ENCODE measurements at places on chromosomes 7 and 10.

GRCh38 chr7:15508258-15508657 lies 53.6 kb downstream of the AGMO start:
- peak; percentile 8 for DNase-seq

- no peak for DNase-seq
Measured at GRCh38 chr7:18792871-18793595, 297.5 kb downstream of the HDAC9 start.

- peak; percentile 34 for DNase-seq
Measured at GRCh38 chr10:21953585-21954057, 49.9 kb downstream of the DNAJC1 start.

- DNase-seq = no peak
Measured at GRCh38 chr7:48832303-48832845, 92.0 kb upstream of the CDC14C start.

GRCh38 chr7:36278620-36279172 lies 111.0 kb upstream of the ANLN start:
- peak; percentile 93 for DNase-seq

DNA sequence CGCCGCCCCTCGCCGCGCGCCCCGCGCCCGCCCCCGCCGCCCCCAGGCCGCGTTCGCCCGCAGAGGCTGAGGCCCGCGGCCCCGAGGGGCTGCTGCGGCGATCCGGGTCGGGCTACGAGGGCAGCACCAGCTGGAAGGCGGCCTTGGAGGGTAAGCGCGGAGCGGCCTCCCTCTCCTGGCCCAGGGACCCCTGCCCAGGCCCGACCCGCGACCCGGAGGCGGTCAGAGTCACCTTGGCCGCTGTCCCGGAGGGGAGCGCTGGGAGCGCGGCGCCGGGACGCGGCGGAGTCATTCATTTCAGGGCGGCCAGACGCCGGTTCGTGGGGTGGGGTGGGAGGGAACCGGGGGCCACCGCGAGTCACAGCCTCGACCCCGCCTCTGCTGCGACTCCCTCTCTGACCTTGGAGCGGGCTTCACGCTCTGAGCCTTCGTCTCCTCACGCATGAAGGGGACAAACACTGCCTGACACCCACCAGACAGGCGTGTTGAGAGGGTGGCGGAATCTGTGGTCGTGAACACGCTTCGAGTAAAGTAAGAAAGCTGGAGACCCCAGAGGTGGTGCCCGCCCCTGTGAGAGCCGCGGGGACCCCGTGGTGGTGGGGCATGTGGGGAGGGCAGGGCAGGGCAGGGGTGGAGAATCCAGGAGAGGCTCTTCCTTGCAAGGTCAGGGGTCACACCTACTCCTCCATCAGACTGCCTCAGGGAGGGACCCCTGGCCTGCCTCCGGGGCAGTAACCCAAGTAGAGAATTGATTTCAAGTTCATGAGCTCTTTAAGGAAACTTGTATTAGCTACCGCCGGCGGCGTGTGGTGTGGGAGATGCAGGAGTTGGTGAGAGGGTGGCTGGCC lies 707 bp downstream of the CLEC2L start:
- no peak for DNase-seq

GRCh38 chr7:29043576-29043975 lies 85.4 kb upstream of the TRIL start:
- DNase-seq = no peak

DNA sequence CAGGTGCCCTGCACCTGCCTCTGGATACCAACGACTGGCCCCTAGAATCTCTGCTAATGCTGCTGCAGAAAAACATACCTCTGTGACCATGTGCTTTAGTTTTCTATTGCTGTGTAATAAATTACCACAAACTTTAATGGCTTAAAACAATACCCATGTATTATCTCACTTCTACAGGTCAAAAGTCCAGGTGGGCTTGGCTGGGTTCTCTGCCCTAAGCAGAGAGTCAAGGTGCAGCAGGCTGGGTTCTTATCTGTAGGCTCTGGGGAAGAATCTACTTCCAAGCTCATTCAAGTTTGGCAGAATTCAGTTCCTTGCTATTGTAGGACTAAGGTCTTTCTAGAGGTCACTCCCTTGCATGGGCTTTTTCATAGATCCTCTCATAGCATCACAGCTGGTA lies 52.3 kb downstream of the CCDC71L start:
- no peak for DNase-seq

DNA sequence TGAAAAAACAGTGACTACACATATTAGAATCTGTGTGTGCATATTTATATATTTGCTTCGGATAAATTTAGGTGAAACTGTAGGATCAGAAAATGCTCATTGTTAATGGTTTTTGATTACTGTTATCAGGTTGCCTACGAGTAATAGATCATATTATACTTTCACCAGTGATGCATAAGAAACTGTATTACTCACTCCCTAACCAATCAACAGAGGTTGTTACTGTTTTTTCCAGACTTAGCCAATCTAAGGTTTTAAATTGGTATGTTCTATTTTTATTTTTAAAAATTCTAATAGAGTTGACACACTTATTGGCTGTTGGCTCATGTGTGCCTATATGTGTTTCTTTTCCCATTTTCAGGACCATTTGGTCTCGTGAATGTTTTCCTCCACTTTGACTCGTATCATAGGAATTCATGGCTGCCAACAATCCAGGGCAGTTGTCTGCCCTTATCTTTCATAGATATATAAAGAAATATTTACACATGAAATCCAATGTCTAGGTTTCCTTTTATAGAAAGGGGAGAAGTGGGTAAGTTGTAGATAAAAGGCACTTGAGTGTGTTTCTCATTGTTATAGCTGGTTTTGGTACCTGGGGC lies 59.2 kb downstream of the ANLN start:
- no peak for DNase-seq

GRCh38 chr10:28459453-28460144 lies 73.3 kb upstream of the WAC start:
- DNase-seq = no peak

DNA sequence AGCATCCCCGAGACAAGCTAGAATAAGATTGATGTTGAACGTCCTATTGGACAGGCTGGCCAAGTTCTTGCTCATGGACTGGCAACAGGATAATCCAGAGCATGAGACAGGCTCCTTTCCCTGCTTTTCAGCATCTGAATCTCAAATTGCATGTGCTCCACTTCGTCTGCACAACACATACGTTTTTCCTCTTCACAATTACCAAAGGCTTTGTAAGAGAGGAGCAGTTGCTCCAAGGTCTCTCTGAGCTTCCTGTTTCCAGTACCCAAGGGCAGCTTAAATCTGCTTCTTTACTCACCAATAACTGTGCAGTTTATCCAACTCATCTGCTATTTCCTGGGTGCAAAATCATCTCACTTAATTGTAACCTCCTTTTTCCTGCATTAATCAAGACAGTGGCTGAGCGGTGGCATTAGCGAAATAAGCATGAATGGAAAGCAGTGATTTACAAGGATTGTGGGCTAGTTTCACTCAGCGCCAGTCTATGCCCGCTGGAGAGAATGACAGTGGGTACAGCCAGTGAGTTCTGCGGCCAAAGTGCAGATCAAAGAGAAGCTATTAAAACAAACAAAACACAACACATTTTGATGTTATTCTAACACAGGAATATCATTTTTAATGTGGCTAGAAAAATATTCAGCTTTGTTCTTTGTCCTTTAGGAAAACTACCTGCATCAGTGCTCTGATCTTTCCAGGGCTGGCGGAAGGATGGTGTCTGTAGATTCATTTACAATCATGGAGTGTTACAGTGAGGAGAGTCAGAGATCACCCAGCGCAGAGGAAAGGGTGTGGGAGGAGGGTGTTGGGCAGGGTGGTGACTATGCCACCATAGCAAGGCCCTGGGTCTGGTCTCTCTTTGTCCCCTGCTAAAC lies 79.8 kb downstream of the CHN2 start:
- peak; percentile 44 for DNase-seq

GRCh38 chr10:34547291-34547690 lies 267.8 kb downstream of the PARD3 start:
- peak; percentile 86 for DNase-seq

- DNase-seq = no peak
Measured at GRCh38 chr7:71301167-71301566, 169.2 kb downstream of the GALNT17 start.

DNA sequence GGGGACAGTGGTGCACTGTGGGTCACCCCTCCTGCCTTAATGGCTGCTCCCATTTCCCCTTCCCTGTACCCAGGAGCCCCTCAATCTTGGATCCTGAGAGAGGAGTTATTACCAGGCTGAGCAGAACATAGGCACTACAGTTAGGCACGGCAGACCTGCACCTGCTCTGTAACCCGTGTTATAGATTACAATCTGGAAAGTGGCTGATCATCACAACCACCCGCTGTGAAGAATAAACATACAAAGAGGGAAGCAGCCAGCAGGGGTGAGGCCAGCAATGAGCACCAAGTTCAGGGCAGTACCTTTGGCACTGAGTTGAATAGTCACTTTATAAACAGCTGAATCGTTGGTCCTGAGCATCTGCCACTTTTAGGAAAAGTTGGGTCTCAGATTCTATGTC lies 1.7 kb downstream of the CDHR1 start:
- DNase-seq = no peak

- no peak for DNase-seq
Measured at GRCh38 chr7:49320083-49320482, 395.7 kb downstream of the CDC14C start.

GRCh38 chr10:100130831-100131230 lies 49.2 kb upstream of the CPN1 start:
- DNase-seq = no peak

- no peak for DNase-seq
Measured at GRCh38 chr7:35658606-35659201, 36.2 kb downstream of the HERPUD2 start.

DNA sequence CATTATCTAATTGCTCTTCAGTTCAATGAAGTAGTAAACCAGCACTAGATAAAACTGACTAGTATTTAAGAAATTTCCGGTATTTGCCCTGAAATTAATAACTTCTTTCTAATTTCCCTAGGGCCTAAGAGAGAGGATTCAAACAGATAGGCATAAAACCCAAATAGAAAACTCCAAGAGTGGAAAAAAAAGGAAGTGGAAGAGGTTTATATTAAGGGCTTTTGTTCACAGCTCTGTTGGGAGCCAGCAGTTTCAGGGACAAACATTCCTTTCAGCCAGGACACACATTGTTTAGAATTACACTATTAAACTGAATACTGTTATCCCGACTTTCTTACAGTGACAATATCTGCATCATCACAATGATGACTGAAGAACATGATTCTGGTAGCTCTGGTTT lies 3.6 kb downstream of the ODAD2 start:
- DNase-seq = no peak

DNA sequence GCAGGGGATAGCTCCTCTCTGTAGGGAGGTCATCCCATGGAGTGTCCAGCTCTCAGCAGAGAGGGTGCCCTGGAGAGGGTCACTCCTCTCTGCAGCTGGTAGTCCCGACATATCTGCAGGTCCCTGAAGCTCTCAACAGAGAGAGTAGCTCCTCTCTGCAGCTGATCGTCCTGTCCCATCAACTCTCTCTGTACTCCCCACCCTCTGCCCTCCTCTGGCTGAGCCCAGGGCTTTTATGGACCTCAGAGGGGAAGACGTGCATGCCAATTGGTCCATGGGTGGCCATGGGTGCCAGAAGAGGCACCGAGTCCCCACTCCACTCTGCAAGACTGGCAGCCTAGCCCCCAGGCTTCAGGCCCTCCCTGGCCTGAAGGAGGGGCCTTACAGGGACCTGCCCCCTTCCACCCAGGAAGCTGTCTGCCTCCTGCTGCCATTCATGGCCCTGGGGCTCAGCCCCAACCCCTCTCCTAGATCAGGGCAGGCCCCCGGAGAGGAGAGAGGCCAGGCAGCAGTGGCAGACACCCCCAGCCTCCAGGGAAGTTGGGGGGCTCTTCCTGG lies 9.0 kb upstream of the BLVRA start:
- no peak for DNase-seq

GRCh38 chr10:62744136-62744535 lies 60.4 kb upstream of the ADO start:
- no peak for DNase-seq

GRCh38 chr7:23285657-23286646 lies 13.2 kb upstream of the MALSU1 start:
- DNase-seq = no peak

DNA sequence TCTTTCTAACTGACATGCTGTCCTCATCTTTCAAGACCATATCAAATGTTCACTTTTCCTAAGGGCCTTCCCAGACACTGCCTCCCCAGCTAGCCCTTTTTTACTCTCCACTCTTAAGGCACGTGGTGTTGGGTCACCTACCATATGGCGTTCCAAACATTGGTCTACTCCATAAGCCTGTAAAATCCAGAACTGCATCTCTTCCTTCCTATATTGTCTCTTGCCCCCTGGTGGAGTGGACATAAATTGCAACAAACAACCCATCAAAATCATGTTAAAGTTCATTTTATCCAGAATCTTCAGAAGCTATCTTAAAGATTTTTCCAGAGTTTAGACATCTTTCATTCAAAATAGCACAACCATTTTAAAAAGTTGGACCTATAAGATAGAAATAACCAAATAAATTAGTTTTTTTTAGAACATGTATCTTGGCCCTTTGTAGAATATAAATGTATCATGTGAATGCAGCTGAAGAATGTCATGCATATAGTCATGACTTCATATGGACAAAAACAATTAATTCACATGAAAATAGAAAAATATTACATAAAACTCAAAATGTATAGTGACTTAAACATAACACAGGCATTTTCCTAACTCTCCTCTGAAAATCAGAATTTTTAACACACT lies 180.6 kb upstream of the CHRM2 start:
- no peak for DNase-seq

DNA sequence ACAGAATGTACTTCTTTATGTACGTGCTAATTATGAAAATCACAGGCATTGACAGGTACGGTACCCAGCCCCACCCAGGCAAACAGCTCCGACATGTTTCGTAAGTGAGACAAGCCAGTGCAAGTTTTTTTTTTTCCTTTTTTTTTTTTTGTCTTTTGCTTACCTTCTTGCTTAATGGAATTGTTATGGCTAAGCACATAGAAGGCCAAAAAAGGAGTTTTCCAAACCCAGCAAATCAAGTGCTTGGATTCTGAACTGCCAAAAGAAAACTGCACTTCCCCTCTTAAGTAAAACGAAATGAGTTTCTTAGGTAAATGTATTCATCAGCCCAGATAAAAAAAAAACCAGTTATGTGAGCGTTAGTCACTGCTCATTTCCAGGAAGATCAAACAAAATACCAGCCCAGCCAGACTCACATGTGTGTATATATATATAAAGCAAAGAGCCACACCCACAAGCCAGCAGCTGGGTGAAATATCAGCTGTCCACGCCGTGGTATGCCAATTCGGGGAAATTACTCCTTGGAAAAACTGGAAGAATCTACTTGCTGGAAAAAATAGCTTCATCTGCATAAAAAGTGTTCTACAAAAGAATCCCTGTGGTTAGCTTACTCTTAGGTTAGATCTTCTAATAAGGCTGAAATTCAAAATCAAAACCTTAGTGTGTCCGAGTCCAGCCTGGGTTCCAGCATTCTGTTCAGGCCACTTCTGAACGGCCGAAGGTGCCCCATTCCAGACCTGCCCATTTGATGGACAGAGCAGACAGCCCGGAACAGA lies 8.0 kb downstream of the KLF6 start:
- DNase-seq = peak; percentile 85

DNA sequence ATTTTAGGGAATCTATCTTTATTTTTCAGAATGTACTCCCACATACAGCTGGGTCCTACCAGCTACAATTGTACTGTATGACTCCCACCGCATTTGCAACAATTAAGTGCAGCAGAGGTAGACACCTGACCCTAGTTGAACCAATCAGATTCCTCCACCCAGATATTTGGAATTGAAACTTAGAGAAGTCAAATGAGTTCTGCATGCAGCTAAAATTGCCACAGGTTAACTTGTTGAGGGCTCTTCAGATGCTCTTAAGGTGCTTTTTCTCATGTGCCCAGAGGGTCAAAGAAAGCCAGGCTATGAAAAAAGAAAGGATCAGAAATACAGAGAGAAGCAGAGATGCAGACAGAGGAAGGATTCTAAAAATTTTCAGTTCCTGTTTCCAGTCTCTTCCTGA lies 68.0 kb upstream of the TES start:
- no peak for DNase-seq

All from fibroblast of skin of left quadriceps (primary cell).